PC-9 (cell line): ENCODE measurements at places on chromosomes 1 and 21. TPM values are rescaled to one million over a fixed set of nuclear protein-coding genes. Genes with fewer than 3 reads are reported as not detected.

The TOR1AIP2 gene
- total RNA-seq = 106 and 142 TPM in 2 replicates

GRCh38 chr1:245512980-245513578 is 358.3 kb downstream of the KIF26B start:
- H3K4me3 ChIP-seq = no peak overlapping the region
- no peak for DNase-seq
- H3K36me3 ChIP-seq = no peaks in the 10 kb centered on the region
- no peaks in the 10 kb centered on the region for H3K4me1 ChIP-seq

GRCh38 chr1:199948587-199949280 is 78.8 kb upstream of the NR5A2 start:
- no peaks in the 10 kb centered on the region for H3K4me1 ChIP-seq
- H3K4me3 ChIP-seq = no peak overlapping the region
- H3K27ac ChIP-seq = no peak overlapping the region
- DNase-seq = no peak

DNA sequence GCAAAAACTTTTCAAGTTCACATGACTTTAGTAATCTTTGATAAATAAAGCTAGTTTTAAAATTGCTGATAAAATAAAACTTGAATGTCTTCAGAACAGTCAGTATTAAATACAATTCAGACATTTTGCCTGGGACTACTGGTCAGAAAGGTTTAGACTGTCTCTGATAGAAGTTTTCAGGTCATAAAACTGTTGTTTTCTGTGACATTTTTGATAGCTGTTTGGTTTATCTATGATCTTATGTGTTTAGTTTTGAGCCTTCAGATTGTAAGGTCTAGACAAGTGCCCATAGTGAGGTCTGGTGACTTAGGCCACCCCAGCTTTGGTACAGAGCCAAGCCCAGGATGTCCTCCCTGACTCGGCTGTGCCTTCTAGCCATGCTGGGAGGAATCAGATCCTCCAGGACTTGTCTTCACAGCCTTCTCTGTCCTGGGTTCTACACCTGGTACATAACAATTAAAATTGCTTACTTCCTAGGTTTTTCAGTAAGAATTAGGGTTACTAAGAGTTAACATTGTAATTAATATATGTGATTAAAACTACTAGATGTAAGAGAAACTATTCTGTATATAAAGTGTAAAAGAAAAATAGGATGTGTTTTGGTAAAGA is 15.1 kb upstream of the DNAH14 start:
- H3K27me3 ChIP-seq = no peaks in the 10 kb centered on the region
- no peaks in the 10 kb centered on the region for H3K36me3 ChIP-seq
- no peak overlapping the region for H3K27ac ChIP-seq
- H3K4me1 ChIP-seq = no peaks in the 10 kb centered on the region
- no peak overlapping the region for H3K4me3 ChIP-seq

- H3K36me3 ChIP-seq = no peaks in the 10 kb centered on the region
- H3K27ac ChIP-seq = no peak overlapping the region
- peaks cover 6% of the 10 kb centered on the region; the same call in 1 of the 2 replicates for H3K27me3 ChIP-seq
- H3K4me1 ChIP-seq = peaks cover 11% of the 10 kb centered on the region
These were observed 4.7 kb upstream of the ZSWIM5 start for GRCh38 chr1:45211076-45211475.

- H3K4me3 ChIP-seq = no peak overlapping the region
- H3K36me3 ChIP-seq = no peaks in the 10 kb centered on the region
These were observed 28.5 kb downstream of the PALMD start for GRCh38 chr1:99674115-99675064.

DNA sequence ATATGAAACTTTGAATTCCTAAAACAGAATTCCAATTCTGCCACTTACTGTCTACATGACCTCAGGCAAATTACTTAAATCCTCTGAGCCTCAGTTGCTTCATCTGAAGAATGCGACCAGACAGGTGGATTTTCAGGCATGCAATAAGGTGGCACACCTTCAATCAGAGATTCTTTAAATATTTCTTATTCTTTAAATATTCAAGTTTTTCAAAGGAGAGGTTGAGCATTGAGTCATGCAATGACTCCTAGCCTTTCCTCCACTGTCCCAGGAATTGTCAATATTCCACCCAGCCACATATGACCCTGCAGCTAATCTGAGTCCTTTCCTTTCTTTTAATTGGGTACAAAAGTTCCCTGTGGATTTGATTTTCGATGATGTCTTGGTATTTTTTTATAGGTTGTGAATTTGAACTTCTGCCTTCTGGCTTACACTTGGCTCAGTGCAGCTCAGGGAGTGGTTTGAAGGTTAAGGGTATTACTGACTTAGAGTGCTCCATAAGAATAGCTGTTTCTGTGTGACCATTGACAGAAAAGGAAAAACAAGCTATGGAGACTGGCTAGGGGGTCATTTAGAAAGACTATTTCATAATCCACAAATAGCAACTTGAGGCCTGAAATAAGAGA is 52.2 kb upstream of the PRDX6 start:
- H3K36me3 ChIP-seq = no peaks in the 10 kb centered on the region
- H3K27ac ChIP-seq = peak overlapping the region; percentile 89
- H3K4me3 ChIP-seq = peak overlapping the region; percentile 39; the same call in 1 of the 2 replicates
- H3K4me1 ChIP-seq = peaks cover 81% of the 10 kb centered on the region
- H3K27me3 ChIP-seq = no peaks in the 10 kb centered on the region

DNA sequence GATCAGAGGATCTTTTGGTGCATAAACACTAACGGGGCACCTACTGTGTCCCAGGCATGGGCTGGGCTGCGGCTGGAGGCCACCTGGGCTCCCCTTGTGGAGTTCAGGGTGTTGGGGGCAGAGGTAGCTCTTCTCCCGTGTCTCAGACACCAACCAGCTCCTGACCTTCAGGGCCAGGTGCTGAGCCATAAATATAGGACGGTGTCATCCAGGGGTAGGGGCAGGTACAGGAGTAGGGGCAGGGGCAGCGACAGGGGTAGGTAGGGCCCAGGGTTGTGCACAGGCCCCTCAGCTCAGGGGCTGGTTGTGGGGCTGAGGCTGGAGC is 18.0 kb upstream of the LRRC3 start:
- H3K4me1 ChIP-seq = no peaks in the 10 kb centered on the region
- no peak overlapping the region for H3K4me3 ChIP-seq
- no peaks in the 10 kb centered on the region for H3K36me3 ChIP-seq
- peaks cover 47% of the 10 kb centered on the region for H3K27me3 ChIP-seq

- no peaks in the 10 kb centered on the region for H3K4me1 ChIP-seq
- H3K36me3 ChIP-seq = no peaks in the 10 kb centered on the region
- H3K27ac ChIP-seq = no peak overlapping the region
- no peak overlapping the region for H3K4me3 ChIP-seq
- H3K27me3 ChIP-seq = no peaks in the 10 kb centered on the region
These were observed 58.6 kb downstream of the MAST2 start for GRCh38 chr1:45862008-45862407.

The LIN9 gene
- total RNA-seq = 10.0 and 12.1 TPM in 2 replicates

GRCh38 chr1:181159451-181160140 is 71.1 kb downstream of the IER5 start:
- DNase-seq = peak; percentile 59
- H3K27ac ChIP-seq = no peak overlapping the region
- H3K36me3 ChIP-seq = no peaks in the 10 kb centered on the region
- no peak overlapping the region for H3K4me3 ChIP-seq
- no peaks in the 10 kb centered on the region for H3K27me3 ChIP-seq

- H3K27me3 ChIP-seq = no peaks in the 10 kb centered on the region
- H3K4me3 ChIP-seq = no peak overlapping the region
- no peak overlapping the region for H3K27ac ChIP-seq
- no peak for DNase-seq
- H3K4me1 ChIP-seq = no peaks in the 10 kb centered on the region
These were observed 65.4 kb downstream of the TIAM1 start for GRCh38 chr21:31278511-31279130.

The NR1I3 gene
- not detected in 2 replicates for total RNA-seq

The TMEM51 gene
- total RNA-seq = 11.7 and 12.7 TPM in 2 replicates

- DNase-seq = no peak
- peaks cover 5% of the 10 kb centered on the region; the same call in 1 of the 2 replicates for H3K27me3 ChIP-seq
- H3K4me3 ChIP-seq = no peak overlapping the region
- no peaks in the 10 kb centered on the region for H3K4me1 ChIP-seq
These were observed 193.8 kb downstream of the KCNH1 start for GRCh38 chr1:210940081-210940617.

DNA sequence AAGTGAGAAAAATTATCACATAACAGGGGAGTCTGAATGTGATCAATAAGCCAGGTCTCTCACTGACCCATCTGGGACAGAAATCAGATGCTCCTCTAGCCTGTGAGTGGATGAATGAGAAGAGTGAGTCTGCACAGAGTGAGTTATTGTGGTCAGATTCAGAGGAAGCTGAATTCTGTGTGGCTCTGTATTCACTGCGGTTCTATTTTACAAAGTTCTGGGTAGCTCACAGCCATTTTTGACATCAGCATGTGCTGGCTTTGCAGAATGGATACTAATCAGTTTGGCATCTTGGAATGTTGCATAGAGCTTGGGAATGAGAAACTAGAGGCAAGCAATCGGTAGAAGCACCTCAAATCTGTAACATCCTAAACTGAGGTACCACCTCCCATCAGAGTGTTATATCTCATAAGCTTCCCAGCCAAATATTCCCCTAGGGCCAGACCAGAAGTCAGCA is 3.8 kb downstream of the COLGALT2 start:
- no peaks in the 10 kb centered on the region for H3K36me3 ChIP-seq
- H3K4me3 ChIP-seq = no peak overlapping the region
- peaks cover 16% of the 10 kb centered on the region; the same call in 1 of the 2 replicates for H3K27me3 ChIP-seq
- peaks cover 10% of the 10 kb centered on the region; the same call in 1 of the 2 replicates for H3K4me1 ChIP-seq
- no peak overlapping the region for H3K27ac ChIP-seq

GRCh38 chr1:65431111-65431705 is 10.7 kb downstream of the LEPR start:
- H3K27me3 ChIP-seq = no peaks in the 10 kb centered on the region
- H3K4me1 ChIP-seq = peaks cover 22% of the 10 kb centered on the region
- no peak for DNase-seq
- no peak overlapping the region for H3K27ac ChIP-seq

The VWA5B1 gene
- total RNA-seq = not detected in 2 replicates

GRCh38 chr1:61635557-61635956 is 89.4 kb downstream of the TM2D1 start:
- H3K27ac ChIP-seq = no peak overlapping the region
- no peaks in the 10 kb centered on the region for H3K27me3 ChIP-seq
- no peak for DNase-seq
- peaks cover 15% of the 10 kb centered on the region for H3K4me1 ChIP-seq
- H3K4me3 ChIP-seq = no peak overlapping the region

GRCh38 chr1:169461390-169462000 is 24.2 kb downstream of the SLC19A2 start:
- no peaks in the 10 kb centered on the region for H3K27me3 ChIP-seq
- no peaks in the 10 kb centered on the region; the same call in 1 of the 2 replicates for H3K36me3 ChIP-seq
- H3K27ac ChIP-seq = no peak overlapping the region
- H3K4me1 ChIP-seq = no peaks in the 10 kb centered on the region

DNA sequence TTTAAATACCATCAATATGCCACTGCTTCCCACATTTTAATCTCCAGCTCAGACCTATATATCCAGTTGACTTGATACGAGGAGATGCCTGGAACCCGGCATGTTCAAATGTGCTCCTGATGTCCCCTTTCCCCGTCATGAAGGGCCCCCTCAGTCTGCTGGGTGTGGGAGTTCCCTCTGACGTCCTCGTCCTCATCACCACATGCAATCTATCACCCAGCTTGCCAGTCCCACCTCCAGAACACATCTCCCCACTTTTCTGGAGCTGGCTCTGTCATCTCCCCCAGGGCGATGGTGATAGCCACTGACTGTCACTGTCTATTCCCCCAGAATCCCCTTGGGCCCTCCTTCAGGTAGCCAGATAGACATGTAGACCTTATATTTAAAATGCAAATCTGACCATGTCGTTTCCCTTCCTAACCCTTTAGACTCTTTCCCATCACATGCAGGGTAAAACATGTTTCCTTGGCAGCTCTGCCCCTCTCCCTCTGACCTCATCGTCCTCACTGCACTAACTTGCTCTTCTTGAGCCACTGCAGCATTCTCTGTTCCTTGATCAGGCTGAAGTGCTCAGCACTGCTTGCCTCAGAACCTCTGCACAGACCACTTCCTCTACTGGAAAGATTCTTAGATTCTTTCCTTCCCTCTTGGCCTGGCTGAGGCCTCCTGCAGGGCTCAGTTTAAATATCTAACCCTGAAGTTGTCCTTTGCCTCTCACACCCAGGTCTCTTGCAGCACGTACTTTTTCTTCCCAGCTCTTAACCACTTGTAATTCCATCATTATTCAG is 7.4 kb downstream of the AZIN2 start:
- H3K36me3 ChIP-seq = no peaks in the 10 kb centered on the region
- H3K4me3 ChIP-seq = no peak overlapping the region
- H3K4me1 ChIP-seq = peaks cover 5% of the 10 kb centered on the region

The STMN1 gene
- total RNA-seq = 302 and 349 TPM in 2 replicates

DNA sequence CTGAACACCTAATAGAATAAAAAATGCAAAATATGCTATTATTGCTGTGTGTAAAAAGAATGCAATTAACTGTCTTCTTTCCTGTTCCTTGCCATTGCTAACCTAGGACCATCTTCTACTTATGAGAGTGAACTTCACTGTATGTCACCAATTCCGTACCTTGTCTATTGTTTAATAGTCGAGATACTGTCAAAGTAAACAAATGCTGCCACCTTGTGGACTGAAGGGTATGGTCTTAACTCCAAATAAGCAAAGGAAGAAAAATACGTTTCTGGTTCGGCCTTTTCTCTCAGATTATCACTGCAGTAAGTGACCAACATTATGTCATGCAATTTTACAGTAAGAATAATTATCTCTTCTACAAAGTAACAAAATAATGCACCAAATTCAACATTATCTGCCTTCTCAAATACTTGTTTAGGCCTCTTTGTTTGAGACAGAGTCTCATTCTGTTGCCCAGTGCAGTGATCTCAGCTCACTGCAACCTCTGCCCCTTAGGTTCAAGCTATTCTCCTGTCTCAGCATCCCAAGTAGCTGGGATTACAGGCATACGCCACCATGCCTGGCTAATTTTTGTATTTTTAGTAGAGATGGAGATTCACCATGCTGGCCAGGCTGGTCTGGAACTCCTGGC is 133.4 kb downstream of the COP1 start:
- DNase-seq = peak; percentile 12
- H3K36me3 ChIP-seq = no peaks in the 10 kb centered on the region
- no peak overlapping the region for H3K27ac ChIP-seq
- H3K4me1 ChIP-seq = no peaks in the 10 kb centered on the region
- H3K27me3 ChIP-seq = no peaks in the 10 kb centered on the region

The S100B gene
- not detected in 2 replicates for total RNA-seq

DNA sequence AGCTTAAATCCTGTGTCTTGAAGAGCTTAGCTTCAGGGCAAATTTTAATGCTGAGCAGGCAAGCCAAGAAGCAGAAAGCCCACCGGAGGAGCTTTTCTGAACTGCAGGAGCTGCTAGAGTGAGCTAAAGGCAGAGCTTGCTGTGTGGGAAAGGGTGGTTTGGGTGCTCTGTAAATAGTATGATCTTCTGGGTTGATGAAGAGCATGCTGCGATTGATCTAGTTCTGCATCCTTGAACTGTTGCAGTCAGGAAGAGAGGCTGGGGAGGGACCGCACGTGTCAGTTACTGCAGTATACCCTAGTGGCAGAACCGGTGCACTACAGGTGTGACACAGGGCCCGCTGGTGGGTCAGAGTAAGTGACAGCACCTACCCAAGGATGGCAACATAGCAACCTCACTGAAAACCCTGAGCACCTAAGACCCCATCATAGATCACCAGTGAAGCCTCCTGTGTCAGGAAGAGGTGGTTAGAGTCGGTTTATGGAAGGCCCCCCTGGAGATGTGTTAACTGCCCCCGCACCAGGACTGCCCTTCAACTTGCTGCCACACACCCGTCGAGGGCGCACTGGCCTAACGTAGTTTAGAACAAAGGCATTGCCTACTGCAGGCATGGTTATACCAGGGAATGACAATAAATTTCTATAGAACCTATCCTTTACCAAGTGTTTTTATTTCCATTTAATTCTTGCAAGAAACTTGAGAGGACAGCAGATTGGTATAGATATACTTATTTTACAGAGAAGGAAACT is 146.0 kb upstream of the KIAA0040 start:
- peaks cover 22% of the 10 kb centered on the region; the same call in 1 of the 2 replicates for H3K27me3 ChIP-seq
- H3K4me1 ChIP-seq = no peaks in the 10 kb centered on the region
- no peak overlapping the region for H3K27ac ChIP-seq
- no peaks in the 10 kb centered on the region for H3K36me3 ChIP-seq

The RHD gene
- total RNA-seq = not detected in 2 replicates
